ENCODE measurements at places on chromosomes 5 and 9.

DNA sequence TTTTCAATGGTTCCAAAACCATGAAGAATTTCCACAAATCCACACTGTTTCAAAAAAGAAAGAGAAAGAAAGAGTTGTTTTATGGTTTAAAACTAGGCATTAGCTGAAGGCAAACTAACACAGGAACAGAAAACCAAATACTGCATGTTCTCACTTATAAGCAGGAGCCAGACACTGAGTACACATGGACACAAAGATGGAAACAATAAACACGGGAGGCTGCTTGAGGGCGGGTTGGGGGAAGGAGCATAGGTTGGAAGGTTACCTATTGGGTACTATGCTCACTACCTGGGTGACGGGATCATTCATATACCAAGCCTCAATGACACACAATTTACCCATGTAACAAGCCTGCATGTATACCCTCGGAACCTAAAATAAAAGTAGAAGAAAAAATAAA is 45.0 kb downstream of the SEMA6A start:
- no peak overlapping the region for H3K4me3 ChIP-seq
- H3K4me1 ChIP-seq, result peaks cover 11% of the 10 kb centered on the region
- H3K27me3 ChIP-seq, result no peaks in the 10 kb centered on the region
- H3K27ac ChIP-seq, result no peak overlapping the region
- H3K36me3 ChIP-seq, result no peaks in the 10 kb centered on the region
- no peak for DNase-seq

GRCh38 chr5:80407735-80408483 is at the start of gene ZFYVE16:
Gene ZFYVE16 (plus strand): TSS chr5:80408064. CDS start chr5:80434148, 26,084 bp downstream.
- peak; percentile 99 for DNase-seq
- H3K4me1 ChIP-seq, result peaks cover 52% of the 10 kb centered on the region
- H3K27me3 ChIP-seq, result no peaks in the 10 kb centered on the region
- H3K27ac ChIP-seq, result peak within 1 kb of the TSS; percentile 96

GRCh38 chr9:17120203-17120602 is 14.6 kb upstream of the CNTLN start:
- H3K27ac ChIP-seq, result no peak overlapping the region
- no peaks in the 10 kb centered on the region for H3K36me3 ChIP-seq
- H3K4me1 ChIP-seq, result no peaks in the 10 kb centered on the region
- no peak overlapping the region for H3K4me3 ChIP-seq
- DNase-seq, result no peak

DNA sequence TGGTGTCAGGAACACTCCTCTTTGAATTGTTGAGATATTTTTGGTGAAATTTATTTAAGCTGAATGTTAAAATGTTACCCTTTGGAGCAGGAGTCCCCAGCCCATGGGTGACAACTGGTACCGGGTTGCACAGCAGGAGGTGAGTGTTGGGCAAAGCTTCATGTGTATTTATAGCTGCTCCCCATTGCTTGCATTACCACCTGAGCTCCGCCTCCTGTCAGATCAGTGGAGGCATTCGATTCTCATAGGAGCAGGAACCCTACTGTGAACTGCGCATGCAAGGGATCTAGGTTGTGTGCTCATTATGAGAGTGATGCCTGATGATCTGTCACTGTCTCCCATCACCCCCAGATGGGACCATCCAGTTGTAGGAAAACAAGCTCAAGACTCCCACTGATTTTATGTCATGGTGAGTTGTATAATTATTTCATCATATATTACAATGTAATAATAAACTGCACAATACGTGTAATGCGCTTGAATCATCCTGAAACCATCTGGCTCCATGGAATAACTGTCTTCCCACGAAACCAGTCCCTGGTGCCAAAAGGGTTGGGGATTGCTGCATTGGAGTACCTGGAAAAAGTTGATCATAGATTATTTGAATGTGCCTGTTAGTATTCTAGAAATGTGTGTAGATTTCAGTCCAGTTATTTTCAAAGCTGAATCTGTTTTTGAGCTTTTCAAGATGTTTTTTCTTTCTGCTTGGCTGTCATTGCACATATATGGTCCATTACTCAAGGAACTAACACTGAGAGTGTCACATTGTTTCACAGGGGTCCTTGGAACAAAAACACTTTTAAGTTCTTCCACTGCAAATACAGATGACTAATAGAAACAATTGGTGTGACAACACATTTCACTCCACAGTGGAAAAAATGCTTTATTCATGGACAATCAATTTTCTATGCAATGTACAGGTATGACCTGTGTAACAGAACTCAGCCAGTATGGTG is 104.6 kb upstream of the TNFAIP8 start:
- DNase-seq, result no peak
- H3K4me1 ChIP-seq, result no peaks in the 10 kb centered on the region
- no peaks in the 10 kb centered on the region for H3K36me3 ChIP-seq
- no peaks in the 10 kb centered on the region for H3K27me3 ChIP-seq
- no peak overlapping the region for H3K27ac ChIP-seq
- H3K4me3 ChIP-seq, result no peak overlapping the region

DNA sequence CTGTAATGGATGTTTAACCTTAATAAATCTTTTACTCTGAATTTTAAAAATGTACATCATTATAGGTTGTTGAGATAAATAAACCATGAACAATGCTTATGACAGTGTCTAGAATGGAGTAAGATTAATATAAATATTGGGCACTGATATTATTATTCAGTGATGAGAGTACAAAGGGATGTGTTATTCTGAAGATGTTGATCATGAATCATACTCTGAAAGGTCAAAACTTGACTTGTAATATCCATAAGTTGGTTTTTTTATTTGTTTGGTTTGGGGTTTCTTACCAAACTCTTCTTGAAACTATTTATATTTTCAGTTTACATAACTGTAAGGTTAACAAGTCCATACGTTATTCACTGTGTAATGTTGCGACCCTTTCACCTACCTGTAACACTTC is 163.2 kb downstream of the MPDZ start:
- no peak overlapping the region for H3K4me3 ChIP-seq
- no peaks in the 10 kb centered on the region for H3K27me3 ChIP-seq
- H3K4me1 ChIP-seq, result no peaks in the 10 kb centered on the region
- H3K27ac ChIP-seq, result no peak overlapping the region
- H3K36me3 ChIP-seq, result peaks cover 38% of the 10 kb centered on the region
- no peak for DNase-seq
